ENCODE measurements at places on chromosomes 16 and 17.
A peak's percentile ranks its signal among the peaks of the same experiment; 100 is the strongest.

DNA sequence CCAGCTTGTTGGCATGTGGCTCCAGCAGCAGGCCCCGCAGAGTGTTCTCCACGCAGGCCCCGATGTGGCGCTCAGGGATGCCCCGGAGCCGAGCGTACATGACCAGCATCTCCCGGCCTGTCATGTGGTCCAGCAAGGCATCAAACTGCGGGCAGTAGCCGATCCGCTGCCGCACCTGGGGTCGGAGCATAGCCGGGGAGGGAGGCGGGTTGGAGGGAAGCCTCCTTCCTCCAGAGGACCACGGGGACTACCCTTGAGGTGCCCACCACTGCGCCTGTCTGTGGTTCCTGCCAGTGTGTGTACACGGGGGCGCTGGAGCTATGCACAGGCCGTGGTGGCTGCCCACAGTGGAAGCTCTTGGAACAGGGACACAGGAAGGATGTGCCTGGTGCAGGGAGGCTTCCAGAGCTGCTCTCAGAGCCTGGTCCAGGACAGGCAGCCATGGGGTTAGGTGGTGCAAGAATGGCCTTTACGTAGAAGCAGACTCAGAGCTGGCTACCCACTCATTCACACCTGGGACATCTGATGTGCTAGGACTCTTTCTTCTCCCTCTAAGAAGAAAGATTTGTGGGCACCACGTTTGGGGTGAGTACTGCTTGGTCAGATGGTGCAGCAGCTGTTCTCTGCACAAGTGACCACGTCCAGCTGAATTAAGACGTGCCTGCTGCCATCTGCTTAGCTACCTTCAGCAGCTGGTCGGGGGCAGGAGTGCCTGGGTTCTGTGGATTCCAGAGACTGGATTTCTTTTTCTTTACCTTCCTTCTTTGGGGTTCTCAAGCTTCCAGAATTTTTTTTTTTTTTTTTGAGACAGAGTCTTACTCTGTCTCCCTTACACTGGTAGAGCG lies 11.3 kb upstream of the RNPS1 start:
- DNase-seq: no peak

GRCh38 chr16:88070341-88070740 lies 119.1 kb downstream of the BANP start:
- DNase-seq: no peak

- DNase-seq: no peak
Observed at GRCh38 chr16:1579214-1579613, 32.7 kb downstream of the IFT140 start.

- no peak for DNase-seq
Observed at GRCh38 chr16:72569677-72570076, 397.7 kb upstream of the PMFBP1 start.

- peak; percentile 49 for DNase-seq
Observed at GRCh38 chr16:52367821-52368220, 179.1 kb downstream of the TOX3 start.

- peak; percentile 9 for DNase-seq
Observed at GRCh38 chr16:9008601-9009260, 45.0 kb upstream of the USP7 start.

- no peak for DNase-seq
Observed at GRCh38 chr17:82277851-82278250, 4.4 kb upstream of the CSNK1D start.

- DNase-seq: no peak
Observed at GRCh38 chr16:87443016-87443415, 49.8 kb downstream of the ZCCHC14 start.

- DNase-seq: no peak
Observed at GRCh38 chr16:22424161-22424937, 49.9 kb upstream of the CDR2 start.

DNA sequence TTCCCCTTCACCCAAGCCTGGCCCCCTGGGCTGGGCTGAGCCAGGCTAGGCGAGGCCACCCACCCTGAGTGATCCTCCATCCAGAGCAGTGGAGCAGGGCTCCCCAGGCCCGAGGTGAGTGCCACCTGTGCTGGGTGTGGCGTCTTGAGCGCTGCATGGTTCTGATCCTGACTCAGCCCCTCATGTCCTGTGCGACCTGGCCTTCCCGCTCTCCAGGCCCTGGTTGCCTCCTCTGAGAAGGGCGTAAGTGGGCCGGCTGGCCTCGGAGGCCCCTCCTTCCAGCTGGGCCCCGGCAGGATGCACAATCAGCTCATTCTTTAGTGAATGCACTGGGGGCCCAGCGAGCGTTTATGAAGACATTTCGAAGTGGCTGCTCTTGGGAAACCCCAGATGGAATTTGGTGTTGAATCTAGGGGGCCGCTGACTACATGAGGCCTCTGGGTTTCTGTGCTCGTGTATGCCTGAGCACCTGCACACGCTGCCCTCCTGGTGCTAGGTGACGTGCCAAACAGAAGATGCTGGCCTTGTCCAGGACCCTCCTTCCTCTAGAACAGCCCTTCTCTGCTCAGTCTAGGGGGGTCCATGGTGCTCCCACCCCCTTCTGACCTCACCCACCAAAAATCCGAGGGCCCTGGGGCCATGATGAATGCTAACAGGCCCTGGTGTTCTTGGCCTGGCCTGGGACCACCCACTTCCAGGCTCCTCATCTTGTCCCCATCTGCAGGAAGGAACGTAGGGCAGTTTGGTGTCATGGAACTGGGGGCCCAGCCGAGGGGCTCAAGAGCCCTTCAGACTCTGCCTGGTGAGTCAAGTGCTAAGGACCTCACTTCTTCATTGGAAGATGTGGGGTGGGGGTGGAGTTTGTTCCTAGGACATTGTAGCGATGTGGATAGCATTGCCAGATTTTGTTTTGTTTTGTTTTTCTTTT lies 3.6 kb upstream of the TMEM92 start:
- no peak for DNase-seq

DNA sequence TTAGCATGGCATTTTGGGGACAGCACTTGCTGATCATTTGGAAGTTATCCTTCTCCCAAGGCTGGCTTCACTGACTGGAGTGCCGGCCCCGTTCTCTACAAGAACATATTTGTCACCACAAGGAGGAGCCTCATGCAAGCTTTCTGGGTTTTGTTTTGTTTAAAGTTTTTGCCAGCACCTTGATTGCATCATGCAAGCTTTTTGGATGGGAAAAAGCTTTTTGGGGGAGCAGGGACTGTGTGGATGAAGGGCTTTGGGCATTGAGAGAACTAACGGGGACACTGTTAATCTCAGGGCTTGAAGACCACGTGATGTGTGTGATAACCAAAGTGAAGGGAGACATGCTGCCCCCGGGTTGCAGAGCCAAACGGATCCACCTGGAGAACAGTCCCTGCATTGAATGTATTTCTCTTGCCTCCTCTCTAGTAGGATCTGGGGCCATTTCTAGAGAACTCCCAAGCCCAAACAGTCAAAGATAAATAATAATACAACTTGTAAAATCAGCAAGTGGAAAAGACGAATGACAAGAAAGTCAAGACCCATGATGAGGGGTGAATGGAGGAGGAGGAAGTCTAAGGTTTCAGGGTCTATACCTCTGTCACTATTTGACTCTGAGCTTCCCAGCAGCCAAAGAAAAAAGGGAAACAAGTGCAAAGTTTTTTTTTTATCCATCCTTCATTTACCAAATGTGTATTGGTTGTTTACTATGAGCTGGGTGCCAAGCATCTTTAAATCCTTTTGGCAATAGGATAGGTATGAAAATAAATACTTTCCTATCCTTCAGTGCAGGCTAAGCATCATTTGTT lies 17.2 kb downstream of the TMEM114 start:
- DNase-seq: no peak

DNA sequence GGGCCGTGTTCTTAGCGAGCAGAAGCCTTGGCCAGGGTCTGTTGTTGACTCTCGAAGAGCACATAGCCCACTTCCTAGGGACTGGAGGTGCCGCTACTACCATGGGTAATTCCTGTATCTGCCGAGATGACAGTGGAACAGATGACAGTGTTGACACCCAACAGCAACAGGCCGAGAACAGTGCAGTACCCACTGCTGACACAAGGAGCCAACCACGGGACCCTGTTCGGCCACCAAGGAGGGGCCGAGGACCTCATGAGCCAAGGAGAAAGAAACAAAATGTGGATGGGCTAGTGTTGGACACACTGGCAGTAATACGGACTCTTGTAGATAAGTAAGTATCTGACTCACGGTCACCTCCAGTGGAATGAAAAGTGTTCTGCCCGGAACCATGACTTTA lies 18.5 kb downstream of the RSPRY1 start:
- no peak for DNase-seq

- no peak for DNase-seq
Observed at GRCh38 chr17:40447148-40447644, 3.9 kb downstream of the IGFBP4 start.

DNA sequence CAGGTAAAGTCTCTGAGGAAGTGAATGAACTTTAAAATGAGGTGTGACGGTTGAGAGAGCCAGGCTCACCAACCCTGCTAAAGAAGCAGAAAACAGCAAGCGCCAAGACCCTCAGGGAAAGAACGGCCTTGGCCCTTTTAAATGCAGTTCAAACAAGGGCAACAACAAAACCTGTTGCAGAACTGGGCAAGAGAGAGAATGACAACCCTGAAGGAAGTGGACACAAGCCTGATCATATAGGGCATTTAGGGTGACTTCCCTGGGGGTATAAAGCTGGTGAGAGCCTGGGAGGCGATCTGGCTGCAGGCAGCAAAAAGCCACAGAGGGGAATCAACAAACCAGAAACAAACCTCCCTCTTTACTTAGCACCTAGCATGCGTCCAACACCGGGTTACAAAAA lies 1.0 kb downstream of the CPPED1 start:
- DNase-seq: no peak

DNA sequence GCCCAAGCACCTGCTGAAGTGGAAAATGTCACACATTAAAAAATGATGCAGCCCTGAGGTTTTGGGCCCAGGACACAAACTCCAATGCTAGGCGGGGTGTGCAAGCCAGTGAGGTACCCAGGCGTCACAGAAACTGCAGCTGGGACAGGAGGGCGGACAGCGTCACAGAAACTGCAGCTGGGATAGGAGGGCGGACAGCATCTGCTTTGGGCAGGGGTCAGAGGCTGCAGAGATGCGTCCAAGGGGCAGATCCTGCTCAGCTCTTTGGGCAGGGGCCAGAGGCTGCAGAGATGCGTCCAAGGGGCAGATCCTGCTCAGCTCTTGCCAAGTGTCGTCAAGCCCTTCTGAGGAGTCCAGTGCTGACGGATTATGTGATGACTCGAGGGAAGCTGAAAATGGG lies 43.9 kb upstream of the RCVRN start:
- DNase-seq: no peak

- no peak for DNase-seq
Observed at GRCh38 chr16:84562174-84562815, 55.6 kb downstream of the COTL1 start.

DNA sequence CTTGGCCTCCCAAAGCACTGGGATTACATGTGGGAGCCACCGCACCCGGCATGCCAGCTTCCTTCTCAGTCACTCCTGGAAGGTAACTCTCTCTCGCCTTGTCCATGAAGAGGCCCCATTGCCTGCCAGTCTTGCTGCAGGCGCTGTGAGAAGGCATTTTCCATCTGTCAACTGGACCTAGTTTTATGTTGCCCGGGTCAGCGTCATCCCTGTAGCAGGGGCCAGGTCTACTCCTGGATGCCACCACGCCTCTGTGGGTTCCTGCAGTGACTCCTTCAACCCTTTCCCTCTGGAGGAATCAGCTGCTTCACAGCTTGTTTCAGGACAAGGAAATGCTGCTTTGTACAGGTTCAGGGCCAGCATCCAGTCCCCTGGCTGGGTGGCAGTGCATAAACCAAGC lies 2.6 kb upstream of the NLRC3 start:
- DNase-seq: no peak

GRCh38 chr17:14514973-14515372 lies 214.1 kb downstream of the HS3ST3B1 start:
- DNase-seq: no peak

- no peak for DNase-seq
Observed at GRCh38 chr16:15482068-15482747, 47.8 kb downstream of the BMERB1 start.

DNA sequence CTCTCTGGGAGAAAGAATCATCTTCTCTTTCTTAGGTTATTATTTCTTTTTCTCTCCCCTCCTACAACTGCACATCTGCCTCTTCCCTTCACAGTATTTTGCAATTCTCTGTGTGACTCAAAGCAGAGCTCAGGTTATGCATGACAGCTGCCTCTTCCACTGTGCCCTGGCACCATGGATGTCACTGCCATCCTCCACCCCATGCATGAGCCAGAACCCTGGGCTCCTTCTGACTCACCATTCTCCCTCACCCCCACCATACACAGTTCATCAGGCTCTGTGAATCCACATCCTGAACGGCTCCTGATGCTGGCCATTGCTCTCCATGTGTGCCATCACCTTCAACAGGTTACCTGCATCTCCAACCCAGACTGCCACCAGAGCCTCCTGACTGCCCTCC lies 23.9 kb downstream of the CA10 start:
- no peak for DNase-seq

DNA sequence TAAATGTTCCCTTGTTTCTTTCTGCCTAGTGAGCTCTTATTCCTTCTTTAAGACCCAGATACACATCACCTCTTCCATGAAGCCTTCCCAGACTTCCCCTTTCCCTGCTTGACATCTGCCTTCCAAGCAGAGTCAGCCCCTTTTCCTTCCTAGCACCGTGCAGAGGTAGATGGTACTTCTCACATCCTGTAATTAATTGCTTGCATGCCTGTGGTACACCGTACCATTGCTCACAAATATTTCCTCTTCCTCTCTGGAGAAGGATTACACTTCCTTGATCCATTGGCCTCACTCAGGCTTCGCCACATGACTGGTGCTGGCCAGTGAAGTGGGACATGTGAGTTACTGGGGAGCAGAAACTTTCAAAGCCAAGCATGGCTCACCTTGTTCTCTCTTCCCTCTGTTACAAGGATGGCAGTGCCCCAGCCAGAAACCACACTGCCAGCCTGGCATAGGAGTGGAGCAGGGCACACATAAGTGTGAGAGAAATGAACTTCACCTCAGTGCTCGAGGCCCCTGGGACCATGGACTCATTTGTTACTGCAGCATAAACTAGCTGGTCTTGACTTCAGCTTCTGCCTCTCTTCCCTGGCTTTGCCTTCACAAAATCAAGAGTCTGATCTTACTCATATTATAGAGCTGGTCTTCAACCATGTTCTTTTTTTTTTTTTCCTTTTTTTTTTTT lies 44.0 kb downstream of the SOST start:
- DNase-seq: no peak

DNA sequence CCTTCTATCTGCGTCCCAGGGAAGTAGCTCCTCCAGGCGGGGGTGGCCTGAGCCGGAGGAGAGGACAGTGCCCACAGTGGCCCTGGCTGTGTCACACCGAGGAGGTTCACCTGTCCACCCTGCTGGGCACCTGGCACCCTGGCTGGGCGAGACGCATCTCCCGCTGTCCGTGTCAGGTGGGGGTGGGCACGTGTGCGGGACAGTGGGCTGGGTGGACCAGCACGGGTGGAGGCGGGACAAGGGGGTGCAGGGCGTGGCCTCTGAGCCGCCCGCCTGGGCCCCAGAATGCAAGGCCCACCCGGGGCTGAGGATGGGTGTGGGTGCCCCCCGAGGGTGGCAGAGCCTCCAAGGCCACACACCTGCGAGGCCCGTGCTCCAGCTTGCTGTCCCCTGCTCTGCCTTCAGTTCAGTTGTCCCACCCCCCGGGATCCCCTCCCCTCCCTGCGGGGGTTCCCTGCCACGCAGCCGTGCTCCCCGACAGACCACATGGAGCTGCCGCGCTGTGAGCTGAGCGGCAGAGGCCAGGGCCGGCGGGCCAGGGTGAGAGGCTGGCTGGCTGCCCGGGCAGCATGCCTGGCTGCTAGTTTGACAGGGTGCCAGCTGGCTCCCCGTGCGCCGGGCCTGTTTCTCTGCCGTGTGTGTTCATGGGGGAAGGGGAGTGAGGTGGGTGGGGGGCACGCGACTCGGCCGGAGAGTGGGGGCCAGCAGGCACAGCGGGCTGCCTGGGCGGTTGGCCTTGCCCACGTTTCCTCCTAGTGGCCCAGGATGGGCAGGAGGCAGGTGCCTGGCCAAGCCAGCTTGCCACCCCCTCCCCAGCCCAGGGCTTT lies 33.9 kb downstream of the BAHCC1 start:
- peak; percentile 87 for DNase-seq

- DNase-seq: no peak
Observed at GRCh38 chr17:45410144-45411091, 22.3 kb downstream of the ARHGAP27 start.

All from NCI-H1105 treated with DMSO at 0.1 percent for 48 hours (cell line).